ENCODE measurements at places on chromosomes 3 and 15.
A peak's percentile ranks its signal among the peaks of the same experiment; 100 is the strongest.

GRCh38 chr15:55991802-55992768 is 1.3 kb downstream of the NEDD4 start:
- no peak for DNase-seq

- DNase-seq = peak; percentile 68
Measured at GRCh38 chr15:72319360-72319984, 485 bp downstream of the CELF6 start.

- no peak for DNase-seq
Measured at GRCh38 chr3:76479161-76479650, 560.7 kb upstream of the ROBO2 start.

DNA sequence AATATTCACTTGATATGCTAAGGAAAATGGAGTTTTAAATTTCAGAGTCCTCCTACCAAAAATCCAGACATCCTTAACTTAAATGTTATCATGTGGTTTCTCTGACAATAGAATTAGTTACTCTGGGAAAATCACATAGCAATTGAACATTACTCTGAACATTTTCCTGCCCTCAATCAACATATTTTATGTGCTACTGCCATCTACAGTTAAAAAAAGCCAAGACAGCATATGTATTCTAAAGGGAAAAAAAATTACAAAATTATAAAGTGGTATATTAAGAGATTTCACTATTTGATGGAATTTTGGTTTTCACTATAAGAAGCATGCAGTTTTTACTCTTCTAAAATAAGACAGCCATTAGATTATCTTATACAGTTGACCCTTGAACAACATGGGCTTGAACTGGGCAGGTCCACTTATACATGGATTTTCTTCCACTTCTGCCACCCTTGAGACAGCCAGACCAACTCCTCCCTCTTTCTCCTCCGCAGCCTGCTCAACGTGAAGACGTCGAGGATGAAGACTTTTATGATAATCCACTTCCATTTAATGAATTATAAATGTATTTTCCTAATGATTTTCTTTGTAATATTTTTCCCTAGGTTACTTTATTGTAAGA is 122.3 kb downstream of the ATP1B3 start:
- no peak for DNase-seq

- DNase-seq = no peak
Measured at GRCh38 chr3:124383846-124384466, 346.3 kb upstream of the UMPS start.

GRCh38 chr3:124775877-124776276 is 45.6 kb downstream of the UMPS start:
- DNase-seq = no peak

DNA sequence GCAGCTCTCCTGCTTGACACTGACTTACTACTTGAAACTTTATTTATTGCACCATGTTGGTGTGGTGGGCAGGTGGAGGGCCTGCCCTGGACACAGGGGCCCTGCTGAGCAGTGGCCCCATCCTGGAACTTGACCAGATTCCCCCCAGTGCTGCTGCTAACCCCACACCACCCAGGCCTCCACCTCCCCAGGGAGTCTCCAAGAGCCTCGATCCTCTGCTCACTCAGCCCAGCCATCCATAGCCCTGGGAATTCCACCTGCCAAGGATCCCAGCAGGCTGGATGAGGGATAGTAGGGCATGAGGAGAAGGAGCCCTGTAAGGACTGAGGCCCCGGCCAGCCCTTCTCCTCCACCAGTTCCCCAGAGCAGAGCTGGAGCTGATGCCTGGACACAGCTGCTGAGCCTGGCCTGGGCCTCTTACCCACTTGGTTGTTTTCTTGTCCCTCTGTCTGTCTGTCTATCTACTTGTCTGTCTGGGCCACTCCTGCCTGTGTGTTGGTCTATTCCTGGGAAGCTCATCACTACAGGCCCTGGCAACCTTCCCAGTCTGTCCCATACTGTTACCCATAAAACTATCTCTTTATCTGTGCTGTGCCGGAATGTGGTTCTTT is 2.8 kb downstream of the CHAC1 start:
- DNase-seq = peak; percentile 40

DNA sequence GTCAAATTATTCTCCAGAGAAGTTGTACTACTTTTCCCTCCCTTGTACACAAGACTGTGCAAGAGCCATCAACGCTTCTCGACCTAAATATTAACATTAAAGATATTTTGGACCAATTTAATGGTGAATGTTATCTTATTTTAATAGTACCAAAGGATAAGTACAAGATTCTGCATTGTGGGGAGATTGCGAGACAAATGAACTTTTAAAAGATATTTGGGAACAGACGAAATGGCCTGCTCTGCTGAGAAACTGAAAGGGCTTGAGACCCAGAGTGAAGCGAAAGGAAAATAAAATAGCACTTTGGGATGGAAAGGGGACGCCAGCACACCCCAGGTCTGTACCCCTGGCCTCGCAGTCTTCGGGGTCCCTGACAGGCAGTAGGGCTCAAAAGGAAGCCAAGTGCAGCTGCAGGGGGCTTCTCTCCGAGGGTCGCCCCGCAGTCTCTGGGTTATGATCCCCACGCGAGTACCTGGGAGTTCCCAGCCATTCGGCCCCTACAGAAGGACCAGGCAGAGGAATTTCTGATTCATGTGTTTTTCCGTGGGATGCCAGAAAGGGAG is 97.6 kb upstream of the VGLL3 start:
- DNase-seq = no peak

GRCh38 chr3:12138044-12138443 is 20.7 kb downstream of the TIMP4 start:
- DNase-seq = peak; percentile 30

- DNase-seq = no peak
Measured at GRCh38 chr3:101377209-101377608, 56.8 kb upstream of the IMPG2 start.

DNA sequence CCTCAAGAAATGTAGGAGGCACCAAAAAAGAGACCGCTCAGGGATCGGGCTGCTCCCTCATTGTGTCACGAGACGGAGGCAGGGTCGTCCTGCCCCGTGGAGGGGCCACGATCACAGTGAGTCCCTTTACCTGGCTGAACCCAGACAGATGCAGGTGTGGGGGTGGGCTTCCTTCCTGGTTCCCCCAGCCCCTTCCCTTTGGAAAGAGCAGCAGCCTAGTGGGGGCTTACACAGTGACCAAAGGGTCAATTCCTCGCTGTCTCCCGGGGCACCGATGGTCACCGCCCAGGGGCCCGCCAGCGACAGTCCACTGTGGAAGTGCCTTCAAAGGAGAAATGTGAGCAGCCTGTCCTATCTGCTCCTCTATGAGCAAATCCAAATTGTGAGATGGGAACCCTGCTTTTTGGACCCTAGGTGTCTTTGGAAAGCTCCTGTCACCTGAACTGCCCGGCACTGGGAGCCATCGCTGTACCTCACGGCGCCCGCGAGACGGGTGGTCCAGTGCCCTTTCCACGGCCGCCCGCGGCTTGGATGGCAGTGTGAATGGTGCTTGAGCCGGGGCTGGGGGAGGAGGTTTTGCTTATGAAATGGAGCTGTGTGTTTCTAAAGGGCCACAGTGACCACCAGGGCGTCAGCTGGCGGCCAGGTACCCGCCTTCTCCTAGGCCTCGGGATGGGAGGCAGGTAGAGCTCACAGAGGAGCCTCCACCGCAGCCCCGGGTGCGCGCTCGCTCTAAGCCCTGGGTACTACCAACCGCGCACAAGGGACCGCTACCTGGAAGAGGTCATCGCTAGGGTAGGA is 155.7 kb downstream of the KLF13 start:
- no peak for DNase-seq

DNA sequence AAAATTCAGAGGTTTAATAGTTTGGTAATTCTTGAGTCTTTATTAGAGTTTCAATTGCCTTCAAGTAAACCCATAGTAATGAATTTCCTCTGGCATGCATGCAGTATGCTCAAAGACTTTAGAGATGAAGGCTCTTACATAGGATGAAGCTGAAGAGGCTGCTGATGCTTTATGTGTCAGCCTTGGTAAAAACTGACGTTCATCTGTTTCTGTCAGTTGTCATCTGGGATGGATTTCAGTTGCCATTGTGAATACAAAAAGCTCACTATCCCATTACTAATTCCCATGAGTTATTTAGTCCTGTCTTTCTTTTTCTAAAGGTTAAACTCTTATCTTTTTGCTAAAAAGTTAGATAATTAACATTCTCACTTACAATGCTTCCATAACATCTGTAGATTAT is 136.9 kb upstream of the GBE1 start:
- DNase-seq = no peak

DNA sequence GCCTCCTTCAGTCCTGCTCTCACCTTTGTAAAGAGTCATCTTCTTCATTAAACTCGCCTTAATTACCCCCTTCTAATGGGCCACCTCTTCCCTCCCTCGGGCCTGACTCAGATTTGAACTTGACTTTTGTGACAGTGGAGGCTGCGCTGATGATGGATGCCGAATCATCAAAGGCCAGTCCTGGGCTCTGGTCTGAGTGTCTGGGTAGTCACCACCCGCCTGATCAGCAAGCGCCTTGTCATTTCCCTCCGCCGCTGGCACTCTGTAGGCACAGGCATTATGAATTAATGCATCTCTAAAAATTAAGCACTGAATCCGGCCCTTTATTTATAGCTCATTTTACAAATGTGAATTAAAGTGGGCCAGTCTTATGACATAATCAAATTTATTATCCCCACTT is 116.7 kb upstream of the PROK2 start:
- no peak for DNase-seq

DNA sequence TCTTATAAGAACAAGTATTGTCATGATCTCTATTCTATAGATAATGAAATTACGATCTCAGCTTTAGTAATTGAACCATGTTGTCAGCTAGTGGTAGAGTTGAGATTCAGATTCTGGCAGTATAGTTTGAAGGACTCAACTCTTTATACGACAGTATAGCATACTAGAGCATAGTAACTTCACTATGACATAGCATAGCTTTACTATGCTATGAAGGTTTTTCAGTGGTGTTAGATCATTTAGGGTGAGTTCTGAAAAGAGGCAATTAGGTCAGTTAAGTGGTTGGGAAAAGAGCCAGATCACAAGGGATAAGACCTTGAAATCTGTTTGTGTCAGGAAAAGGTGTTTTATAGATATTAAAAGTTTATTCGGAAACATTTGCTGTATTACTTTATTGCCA is 8.1 kb downstream of the STX19 start:
- DNase-seq = no peak

- DNase-seq = no peak
Measured at GRCh38 chr15:99485992-99486370, 79.8 kb upstream of the MEF2A start.

DNA sequence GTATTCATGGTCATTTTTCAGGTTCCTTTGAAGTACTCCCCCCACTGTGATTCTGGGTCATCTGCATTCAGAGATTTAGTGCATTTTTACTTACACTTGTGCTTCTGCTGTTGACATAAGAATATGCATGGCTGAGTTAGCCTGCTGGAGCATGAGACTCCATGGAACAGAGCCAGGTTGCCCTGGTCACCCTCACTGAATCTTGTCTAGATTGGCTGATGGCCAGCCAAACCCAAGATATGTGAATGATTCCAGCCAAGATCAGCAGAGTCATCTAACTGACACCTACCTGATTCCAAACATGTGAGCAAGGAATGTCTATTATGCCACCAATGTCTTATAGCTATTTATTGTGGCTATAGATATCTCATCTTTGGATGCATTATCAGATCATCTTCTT is 25.1 kb downstream of the DTWD1 start:
- DNase-seq = no peak

DNA sequence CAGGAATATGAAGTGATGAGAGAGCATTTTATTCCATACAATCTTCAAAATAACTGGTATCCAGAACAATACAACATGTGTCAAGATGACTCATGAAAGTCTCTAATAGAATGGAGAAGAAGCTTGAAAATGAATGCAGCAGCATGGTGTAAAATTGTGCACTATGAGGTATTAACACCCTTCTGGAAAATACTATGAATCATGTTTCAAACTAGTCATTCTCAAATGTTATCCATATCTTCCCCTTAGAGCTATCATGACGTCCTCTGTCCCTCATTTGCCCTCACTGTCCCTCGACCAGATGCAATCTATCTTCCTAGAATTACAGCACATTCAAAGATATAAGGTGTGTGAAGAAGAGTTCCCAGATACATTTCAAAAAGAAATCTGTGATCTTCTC is 198.2 kb downstream of the NECTIN3 start:
- DNase-seq = no peak

DNA sequence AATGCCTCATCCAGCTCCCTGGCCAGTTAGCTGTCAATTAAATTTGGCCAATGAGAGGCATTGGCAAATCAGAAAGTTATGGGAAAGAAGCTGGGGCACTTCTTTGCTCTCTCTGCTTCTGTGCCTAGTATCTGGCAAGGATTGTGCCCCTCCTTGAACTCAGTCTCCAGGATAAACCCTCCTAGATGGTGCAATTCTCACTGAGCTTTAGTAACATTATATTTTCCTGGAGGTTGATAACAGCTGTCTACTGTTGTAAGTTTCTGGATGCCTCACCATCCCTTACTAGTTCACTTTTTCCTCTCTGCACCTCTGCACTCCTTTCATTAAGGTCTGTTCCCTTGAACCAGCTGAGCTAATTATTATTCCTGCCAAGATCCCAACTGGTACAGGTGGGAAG is 329.5 kb downstream of the MFSD1 start:
- DNase-seq = no peak
